Heart right ventricle (tissue), 16 donors: ENCODE measurements at places on chromosomes 6 and 20. TPM values are rescaled to one million over a fixed set of nuclear protein-coding genes. Genes with fewer than 3 reads are reported as not detected.

Gene FITM2
- 140 TPM for total RNA-seq

Gene CD24
- total RNA-seq = 0.64 TPM

Gene GPSM3
- total RNA-seq = 9.7 TPM

Gene AGER
- 2.3 TPM for total RNA-seq

Gene SPACA1
- total RNA-seq = not detected

Gene LSM14B
- total RNA-seq = 59.7 TPM

Gene C4B
- total RNA-seq = 42.0 TPM

Gene MEP1A
- total RNA-seq = not detected

Gene WFDC5
- not detected for total RNA-seq

Gene COL10A1
- total RNA-seq = not detected

Gene SAMD5
- 1.3 TPM for total RNA-seq

Gene PLCB4
- total RNA-seq = 29.5 TPM

Gene SEL1L2
- 0.47 TPM for total RNA-seq

Gene PRSS16
- not detected for total RNA-seq

Gene R3HDML
- not detected for total RNA-seq
